Activated CD4-positive, CD25-positive, alpha-beta regulatory T cell (primary cell): ENCODE measurements at places on chromosomes 2 and 18.

GRCh38 chr18:731185-731584 is 18.8 kb upstream of the ENOSF1 start:
- DNase-seq, result no peak

GRCh38 chr2:238557936-238558335 is 131.2 kb downstream of the ASB1 start:
- no peak for DNase-seq

DNA sequence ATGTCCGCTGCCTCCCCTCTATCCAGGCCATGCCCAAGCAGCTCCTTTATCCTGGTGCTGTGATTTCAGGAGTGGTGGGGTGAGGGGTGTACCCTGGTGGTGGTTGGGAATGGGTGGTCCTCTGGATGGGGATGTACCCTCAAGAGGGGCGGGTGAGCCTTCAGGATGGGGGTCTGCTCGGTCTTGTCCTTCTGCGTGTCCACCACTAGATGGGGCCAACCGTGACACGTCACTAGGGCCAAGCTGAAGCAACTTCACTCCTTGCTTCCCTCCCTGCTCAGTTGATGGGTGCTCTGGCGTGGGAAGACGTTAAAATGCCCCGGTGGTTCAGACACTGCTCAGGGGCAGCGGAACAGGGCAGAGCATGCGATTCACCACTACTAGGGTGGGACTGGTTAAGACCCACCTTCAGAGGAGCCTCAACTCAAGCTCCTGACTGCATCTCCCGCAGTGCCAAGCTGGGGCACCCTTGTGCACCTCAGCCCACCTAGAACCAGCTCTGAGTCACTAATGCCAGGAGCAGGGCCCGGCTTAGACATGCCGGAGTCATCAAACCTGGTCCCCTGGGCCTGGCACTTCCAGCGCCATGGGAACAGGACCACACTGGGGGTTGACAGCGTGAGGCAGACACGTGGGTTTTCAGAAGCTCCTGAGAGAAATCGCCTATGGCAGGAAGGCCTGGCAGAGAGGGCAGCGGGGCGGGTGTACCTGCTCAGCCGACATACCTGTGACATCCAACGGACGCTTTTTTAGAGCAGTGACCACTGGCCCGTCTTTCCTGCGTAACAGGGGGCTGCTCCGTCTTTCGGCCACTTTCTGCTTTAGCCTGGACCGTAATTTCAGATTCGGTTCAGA is 256.7 kb downstream of the HDAC4 start:
- no peak for DNase-seq

GRCh38 chr2:214651451-214651850 is 158.0 kb downstream of the BARD1 start:
- DNase-seq, result no peak

DNA sequence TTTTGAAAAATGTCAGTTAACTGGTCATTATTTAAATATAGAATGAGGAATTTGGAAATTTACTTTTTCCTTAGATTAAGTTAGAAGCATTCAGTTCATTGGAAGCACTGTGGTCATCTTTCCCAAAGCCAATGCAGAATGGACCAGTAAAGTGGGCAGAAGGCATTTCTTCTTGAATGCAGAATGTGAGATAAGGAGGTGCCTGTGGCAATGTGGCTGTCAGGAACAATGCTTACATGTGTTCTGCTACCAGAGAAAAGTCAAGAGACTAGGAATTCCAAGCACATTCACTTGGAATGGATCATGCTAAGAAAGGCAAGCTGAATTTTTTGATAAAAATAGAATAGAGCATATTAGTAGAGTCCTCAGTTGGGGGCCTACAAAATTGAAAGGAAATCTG is 295.0 kb upstream of the KCNH7 start:
- DNase-seq, result no peak

- DNase-seq, result no peak
Observed at GRCh38 chr18:32867330-32867729, 94.5 kb upstream of the KLHL14 start.

- DNase-seq, result no peak
Observed at GRCh38 chr2:217868911-217869334, 133.9 kb downstream of the TNS1 start.

DNA sequence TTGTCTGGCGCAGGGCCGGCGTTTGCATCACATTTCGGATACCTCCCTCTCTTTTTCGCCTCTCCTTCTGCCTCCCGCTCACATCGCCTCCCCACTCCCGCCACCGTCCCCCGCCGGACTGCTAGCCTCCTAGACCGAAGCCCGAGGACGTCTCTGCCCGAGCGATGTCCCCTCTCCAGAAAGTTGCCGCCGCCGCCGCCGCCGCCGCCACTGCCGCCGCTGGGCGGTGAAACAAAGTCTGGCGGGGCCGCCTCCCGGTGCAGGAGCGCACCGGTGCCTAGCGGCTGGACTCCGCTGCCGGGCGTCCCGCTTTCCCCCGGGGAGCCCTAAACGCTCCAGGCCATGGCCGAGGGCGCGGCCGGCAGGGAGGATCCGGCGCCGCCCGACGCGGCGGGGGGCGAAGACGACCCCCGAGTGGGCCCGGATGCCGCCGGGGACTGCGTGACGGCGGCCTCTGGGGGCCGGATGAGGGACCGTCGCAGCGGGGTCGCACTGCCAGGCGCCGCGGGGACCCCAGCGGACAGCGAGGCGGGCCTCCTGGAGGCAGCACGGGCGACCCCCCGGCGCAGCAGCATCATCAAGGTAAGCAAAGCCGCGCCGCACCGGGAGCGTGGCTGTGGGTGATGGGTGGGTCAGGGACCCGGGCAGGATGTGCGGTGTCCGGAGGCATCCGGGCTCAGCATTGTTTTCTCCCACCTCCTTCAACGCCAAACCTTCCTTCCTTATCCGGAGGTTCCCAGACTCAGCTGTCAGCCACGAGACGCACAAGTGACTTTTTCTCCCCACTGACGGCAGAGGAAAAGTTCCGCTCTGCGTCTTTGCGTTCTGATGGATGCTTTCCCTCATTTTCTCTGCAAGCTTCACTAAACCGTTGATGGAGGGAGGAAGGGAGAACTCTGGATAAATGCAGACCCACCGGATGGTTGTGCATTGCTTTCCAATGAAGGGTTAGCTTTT is 643 bp downstream of the PLCL1 start:
- DNase-seq, result peak; percentile 26

GRCh38 chr18:7601246-7601615 is 34.1 kb downstream of the PTPRM start:
- no peak for DNase-seq

DNA sequence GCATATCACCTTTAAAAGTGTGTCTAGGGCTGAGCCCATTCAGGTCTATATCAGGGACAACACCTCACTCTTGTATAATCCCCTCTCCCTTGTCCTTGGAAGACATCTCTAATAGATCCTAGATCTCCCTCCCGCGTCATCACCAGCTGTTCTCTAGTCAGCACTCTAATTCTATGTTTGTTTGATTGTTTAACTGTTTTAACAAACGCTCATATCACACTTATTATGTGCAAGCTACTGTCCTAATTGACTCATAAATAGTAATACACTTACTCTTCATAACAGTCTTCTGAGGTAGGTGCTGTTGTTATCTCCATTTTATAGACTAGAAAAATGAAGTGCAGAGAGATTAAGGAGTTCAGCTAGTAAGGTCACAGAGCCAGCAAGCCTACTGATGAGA is 1.6 kb upstream of the ERMN start:
- no peak for DNase-seq

DNA sequence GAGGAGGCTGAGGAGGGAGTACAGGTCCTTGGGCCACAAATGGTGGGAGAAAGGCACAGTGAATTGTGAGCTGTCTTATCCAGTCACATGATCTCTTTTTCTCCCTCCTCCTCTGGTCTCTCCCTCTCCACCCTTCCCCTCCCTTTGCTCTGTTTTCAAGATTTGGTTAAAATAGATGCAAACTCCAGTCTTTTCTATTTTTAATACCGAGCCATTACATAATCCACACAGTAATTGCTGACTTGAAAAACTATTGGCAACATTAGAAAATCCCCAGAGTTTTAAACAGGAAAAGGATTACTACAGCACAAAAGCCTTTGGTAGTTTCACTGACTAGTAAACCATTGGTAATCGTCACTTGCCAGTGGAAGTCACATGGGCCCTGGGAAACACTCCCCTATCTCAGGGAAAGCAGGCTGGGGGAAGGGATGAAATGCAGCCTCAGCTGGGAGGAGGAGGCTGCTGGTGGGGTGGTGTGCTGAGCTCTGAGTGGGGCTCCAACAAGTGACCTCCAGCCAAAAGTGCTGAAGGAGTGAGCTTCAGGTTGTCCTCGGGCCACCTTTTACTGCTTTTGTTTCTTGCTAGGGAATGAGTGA is 57.4 kb upstream of the PCBP1 start:
- no peak for DNase-seq

DNA sequence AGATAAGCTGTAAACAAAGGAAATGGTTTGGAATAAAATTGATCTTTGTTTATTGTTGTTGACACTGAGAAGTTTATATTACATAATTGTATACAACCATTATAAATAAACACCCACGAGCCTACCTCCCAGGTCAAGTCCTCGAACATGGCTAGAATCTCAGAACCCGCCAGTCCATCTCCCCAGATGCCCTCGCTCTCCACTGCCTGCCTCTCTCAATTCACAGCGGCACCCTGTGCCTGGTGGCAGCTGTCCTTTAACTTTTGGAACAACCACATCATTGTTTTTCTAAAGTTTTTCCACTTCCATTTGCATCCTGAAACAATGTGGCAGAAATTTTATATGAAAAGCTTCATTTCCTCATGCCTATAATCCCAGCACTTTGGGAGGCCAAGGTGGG is 52.2 kb upstream of the OTOS start:
- no peak for DNase-seq

- DNase-seq, result no peak
Observed at GRCh38 chr2:98701230-98701629, 29.7 kb downstream of the MGAT4A start.

DNA sequence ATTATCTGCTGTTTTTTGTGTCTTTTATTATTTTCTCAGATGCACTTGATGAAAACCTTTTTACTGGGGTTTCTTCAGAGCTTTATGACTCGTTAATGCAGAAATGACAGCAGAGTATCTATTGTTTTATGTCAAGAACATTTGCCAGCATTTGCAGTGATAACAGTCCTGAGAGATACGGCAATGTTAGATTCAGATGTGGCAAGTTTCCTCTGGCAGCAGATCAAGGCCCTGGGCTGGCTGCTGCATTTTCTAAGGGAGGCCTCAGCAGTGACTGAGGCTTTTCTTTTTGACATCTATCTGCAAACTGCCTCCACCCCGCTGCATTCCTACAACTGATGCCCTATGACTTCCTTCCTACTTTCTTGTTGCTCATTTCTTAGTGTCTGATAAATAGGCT is 40.2 kb downstream of the EFEMP1 start:
- DNase-seq, result no peak

GRCh38 chr18:41870191-41870590 is 84.8 kb upstream of the PIK3C3 start:
- DNase-seq, result no peak

DNA sequence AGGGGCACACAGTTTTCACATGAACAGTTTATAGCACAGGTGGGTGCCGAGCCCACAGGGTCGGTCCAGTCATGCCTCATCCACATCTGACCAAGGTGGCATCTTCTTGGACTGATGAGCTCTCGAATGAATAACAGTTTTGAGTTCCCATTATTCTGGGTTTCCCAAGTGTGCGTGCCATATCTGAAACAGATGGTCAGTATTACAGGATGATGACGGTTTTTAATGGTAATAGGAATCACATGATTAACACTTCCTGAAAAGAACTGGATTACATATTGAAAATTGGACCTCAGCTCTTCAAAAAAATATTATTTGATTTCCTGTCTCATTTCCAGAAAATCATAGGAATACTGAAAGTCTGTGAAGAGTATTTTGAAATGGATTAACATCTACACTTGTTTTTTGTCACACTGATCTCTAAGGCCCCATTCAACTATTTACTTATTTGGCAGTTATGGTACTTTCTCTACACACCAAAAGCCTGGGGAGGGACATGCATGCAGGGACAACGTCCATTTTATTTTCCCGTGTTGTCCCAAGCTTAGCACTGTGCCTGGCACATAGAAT is 22.2 kb upstream of the NAB1 start:
- DNase-seq, result no peak

GRCh38 chr2:109689182-109689930 is 75.2 kb downstream of the SOWAHC start:
- no peak for DNase-seq

GRCh38 chr2:112032689-112033465 is 22.2 kb upstream of the TMEM87B start:
- no peak for DNase-seq

DNA sequence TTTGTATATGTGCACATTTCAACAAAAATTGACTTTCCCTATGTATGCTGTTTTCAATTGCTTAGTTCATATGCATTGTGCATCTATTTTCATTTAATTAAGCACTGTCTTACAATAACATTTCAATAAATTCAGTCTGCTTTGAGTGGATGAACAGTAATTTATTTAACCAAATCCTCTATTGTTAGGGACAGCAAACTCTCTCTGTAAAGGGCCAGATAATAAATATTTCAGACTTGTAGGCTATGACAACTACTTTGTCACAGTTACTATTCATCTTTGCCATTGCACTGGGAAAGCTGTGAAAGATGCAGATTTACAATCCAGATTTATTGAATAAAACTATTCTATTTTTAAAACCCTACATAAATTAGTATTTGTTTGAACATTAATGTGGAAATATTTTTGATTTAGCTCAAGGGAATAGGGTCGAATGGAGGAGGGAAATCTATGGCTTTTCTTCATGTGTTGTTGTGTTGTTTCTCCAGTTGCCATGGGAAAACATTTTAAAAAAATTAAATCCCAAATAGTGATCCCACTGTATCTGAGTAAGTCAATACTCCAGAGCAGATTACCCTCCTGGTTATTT is 14.2 kb upstream of the RAB27B start:
- DNase-seq, result no peak

- DNase-seq, result no peak
Observed at GRCh38 chr18:9232977-9233376, 96.4 kb downstream of the ANKRD12 start.
